ENCODE measurements at places on chromosomes 2 and 18. TPM values are rescaled to one million over a fixed set of nuclear protein-coding genes. Genes with fewer than 3 reads are reported as not detected.

TANK gene
- total RNA-seq, result 89.5 TPM

EGR4 gene
- not detected for total RNA-seq

CLIP4 gene
- 51.5 TPM for total RNA-seq

VSNL1 gene
- total RNA-seq, result 23.1 TPM

NPAS2 gene
- total RNA-seq, result 7.2 TPM

SERPINB7 gene
- not detected for total RNA-seq

SRSF7 gene
- 133 TPM for total RNA-seq

SPATA3 gene
- total RNA-seq, result not detected

CNDP1 gene
- 0.16 TPM for total RNA-seq

SNX17 gene
- total RNA-seq, result 51.5 TPM

ITGAV gene
- total RNA-seq, result 73.2 TPM

SERPINB10 gene
- not detected for total RNA-seq

SGPP2 gene
- total RNA-seq, result 1.2 TPM

MATN3 gene
- 1.1 TPM for total RNA-seq

TFPI gene
- total RNA-seq, result 35.2 TPM

SP3 gene
- total RNA-seq, result 215 TPM

RUFY4 gene
- total RNA-seq, result 0.78 TPM

TCF7L1 gene
- 1.1 TPM for total RNA-seq

CXCR2 gene
- 2.3 TPM for total RNA-seq

KCNF1 gene
- total RNA-seq, result 13.3 TPM

SLC14A1 gene
- total RNA-seq, result 4.1 TPM

ZNF521 gene
- 8.4 TPM for total RNA-seq

NRP2 gene
- 22.1 TPM for total RNA-seq

TMEM247 gene
- total RNA-seq, result not detected

TFCP2L1 gene
- 0.47 TPM for total RNA-seq

ATP6V1B1 gene
- total RNA-seq, result not detected

COL4A4 gene
- 0.78 TPM for total RNA-seq

TANC1 gene
- total RNA-seq, result 8.9 TPM

GKN1 gene
- not detected for total RNA-seq

GATA6 gene
- 0.16 TPM for total RNA-seq

ZNF804A gene
- total RNA-seq, result 15.6 TPM

TNS1 gene
- 3.1 TPM for total RNA-seq

FTCDNL1 gene
- total RNA-seq, result 3.3 TPM

RGPD4 gene
- not detected for total RNA-seq

YWHAQ gene
- total RNA-seq, result 535 TPM

HMSD gene
- total RNA-seq, result 0.16 TPM

ACADL gene
- total RNA-seq, result 9.2 TPM

POTEI gene
- total RNA-seq, result not detected

DSG4 gene
- total RNA-seq, result not detected

CHRNG gene
- 0.16 TPM for total RNA-seq

SPC25 gene
- 3.4 TPM for total RNA-seq

COLEC12 gene
- total RNA-seq, result 15.4 TPM

RASGRP3 gene
- 11.1 TPM for total RNA-seq

LINC00305 gene
- total RNA-seq, result not detected

TRIB2 gene
- 122 TPM for total RNA-seq

LRRTM1 gene
- total RNA-seq, result 11.9 TPM

LYPD6B gene
- 12.5 TPM for total RNA-seq

ALK gene
- 0.78 TPM for total RNA-seq
